Activated naive CD8-positive, alpha-beta T cell treated with anti-CD3 and anti-CD28 coated beads for 36 hours (primary cell): ENCODE measurements at places on chromosomes 16 and 17. TPM values are rescaled to one million over a fixed set of nuclear protein-coding genes. Genes with fewer than 3 reads are reported as not detected.

DNA sequence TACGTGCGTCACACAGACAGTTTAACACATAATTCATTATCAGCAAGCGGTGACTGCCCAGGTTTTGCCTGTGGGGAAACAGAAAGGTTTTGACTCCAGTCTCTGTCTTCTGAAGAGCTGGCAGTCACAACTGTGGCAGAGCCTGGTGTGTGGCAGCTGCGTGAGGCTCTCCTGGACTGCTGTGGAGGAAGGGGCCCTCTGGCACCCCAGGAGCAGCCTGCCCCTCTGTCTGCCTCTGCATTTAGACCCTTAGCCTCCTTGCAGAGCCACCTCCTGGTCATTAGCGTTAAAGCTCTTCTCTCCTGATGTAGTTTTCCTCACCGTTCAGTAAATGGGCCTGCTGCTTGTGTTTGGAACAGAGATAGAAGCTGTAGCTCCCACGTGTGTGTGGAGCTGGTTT is 10.9 kb downstream of the RAB40C start:
- DNase-seq: no peak
- H3K4me3 ChIP-seq: no peak overlapping the region
- no peaks in the 10 kb centered on the region for H3K27me3 ChIP-seq
- H3K4me1 ChIP-seq: peaks cover 16% of the 10 kb centered on the region
- peaks cover 24% of the 10 kb centered on the region for H3K36me3 ChIP-seq
- no peak overlapping the region for H3K27ac ChIP-seq

DNA sequence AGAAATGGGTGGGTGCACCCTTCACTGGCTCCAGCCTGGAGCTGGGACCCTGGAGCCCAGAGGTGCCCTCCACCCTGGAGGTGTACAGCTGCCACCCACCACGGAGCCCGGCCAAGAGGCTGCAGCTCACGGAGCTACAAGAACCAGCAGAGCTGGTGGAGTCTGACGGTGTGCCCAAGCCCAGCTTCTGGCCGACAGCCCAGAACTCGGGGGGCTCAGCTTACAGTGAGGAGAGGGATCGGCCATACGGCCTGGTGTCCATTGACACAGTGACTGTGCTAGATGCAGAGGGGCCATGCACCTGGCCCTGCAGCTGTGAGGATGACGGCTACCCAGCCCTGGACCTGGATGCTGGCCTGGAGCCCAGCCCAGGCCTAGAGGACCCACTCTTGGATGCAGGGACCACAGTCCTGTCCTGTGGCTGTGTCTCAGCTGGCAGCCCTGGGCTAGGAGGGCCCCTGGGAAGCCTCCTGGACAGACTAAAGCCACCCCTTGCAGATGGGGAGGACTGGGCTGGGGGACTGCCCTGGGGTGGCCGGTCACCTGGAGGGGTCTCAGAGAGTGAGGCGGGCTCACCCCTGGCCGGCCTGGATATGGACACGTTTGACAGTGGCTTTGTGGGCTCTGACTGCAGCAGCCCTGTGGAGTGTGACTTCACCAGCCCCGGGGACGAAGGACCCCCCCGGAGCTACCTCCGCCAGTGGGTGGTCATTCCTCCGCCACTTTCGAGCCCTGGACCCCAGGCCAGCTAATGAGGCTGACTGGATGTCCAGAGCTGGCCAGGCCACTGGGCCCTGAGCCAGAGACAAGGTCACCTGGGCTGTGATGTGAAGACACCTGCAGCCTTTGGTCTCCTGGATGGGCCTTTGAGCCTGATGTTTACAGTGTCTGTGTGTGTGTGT is 46.8 kb downstream of the IL21R start:
- H3K4me1 ChIP-seq: peaks cover 92% of the 10 kb centered on the region
- H3K27ac ChIP-seq: peak overlapping the region; percentile 96
- no peak overlapping the region for H3K4me3 ChIP-seq

CCL17 gene
- total RNA-seq: not detected

DNA sequence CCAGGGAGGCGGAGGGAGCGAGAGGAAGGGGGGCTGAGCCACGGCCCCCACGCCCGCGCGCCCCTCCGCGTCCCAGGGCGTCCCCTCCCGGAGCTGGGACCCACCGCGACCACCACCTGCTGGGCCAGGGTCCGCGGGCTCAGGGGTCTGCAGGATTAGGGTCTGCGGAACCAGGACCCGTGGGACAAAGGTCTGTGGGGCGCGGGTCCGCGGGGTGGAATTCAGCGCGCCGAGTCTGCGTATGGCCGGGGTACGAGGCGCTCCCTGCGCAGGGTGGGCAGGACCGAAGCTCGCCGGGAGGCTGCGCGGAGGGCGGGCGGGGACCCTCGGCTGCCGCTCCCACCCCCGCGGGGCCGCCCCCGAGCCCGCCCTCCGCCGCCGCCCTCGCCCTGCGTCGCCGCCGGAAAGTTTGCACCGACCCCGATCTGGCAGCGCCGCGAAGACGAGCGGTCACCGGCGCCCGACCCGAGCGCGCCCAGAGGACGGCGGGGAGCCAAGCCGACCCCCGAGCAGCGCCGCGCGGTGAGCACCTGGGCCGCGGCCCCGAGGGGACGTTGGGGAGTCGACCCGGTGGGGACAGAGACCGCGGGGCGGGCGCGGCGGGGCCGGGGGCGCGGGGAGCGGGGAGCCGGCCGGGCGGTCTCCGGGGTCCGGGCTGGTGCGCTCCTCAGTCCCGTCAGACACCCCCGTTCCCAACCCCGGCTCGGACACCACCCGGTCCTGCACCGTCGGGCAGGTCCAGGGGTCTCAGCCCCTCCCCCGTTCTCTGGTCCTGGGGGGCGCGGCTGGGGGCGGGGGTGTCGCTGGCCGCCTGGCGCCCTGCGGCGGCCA is at the start of gene GCGR:
Gene GCGR (plus strand): TSS at position 423 of the 831 bp plus-strand sequence. CDS start 4,869 bp downstream, outside the sequence.
- no peaks in the 10 kb centered on the region for H3K36me3 ChIP-seq
- DNase-seq: no peak
- no peak within 1 kb of the TSS for H3K27ac ChIP-seq
- H3K4me3 ChIP-seq: no peak within 1 kb of the TSS

GRCh38 chr16:74046524-74046923 is 250.1 kb upstream of the PSMD7 start:
- no peak for DNase-seq
- no peaks in the 10 kb centered on the region for H3K4me1 ChIP-seq
- no peaks in the 10 kb centered on the region for H3K36me3 ChIP-seq
- H3K27me3 ChIP-seq: no peaks in the 10 kb centered on the region
- no peak overlapping the region for H3K4me3 ChIP-seq

- no peak overlapping the region for H3K4me3 ChIP-seq
- H3K27ac ChIP-seq: no peak overlapping the region
- no peaks in the 10 kb centered on the region for H3K36me3 ChIP-seq
- no peaks in the 10 kb centered on the region for H3K4me1 ChIP-seq
These were observed 7.3 kb downstream of the RGS11 start for GRCh38 chr16:268141-269053.
